ENCODE measurements at places on chromosomes 1 and 21.

DNA sequence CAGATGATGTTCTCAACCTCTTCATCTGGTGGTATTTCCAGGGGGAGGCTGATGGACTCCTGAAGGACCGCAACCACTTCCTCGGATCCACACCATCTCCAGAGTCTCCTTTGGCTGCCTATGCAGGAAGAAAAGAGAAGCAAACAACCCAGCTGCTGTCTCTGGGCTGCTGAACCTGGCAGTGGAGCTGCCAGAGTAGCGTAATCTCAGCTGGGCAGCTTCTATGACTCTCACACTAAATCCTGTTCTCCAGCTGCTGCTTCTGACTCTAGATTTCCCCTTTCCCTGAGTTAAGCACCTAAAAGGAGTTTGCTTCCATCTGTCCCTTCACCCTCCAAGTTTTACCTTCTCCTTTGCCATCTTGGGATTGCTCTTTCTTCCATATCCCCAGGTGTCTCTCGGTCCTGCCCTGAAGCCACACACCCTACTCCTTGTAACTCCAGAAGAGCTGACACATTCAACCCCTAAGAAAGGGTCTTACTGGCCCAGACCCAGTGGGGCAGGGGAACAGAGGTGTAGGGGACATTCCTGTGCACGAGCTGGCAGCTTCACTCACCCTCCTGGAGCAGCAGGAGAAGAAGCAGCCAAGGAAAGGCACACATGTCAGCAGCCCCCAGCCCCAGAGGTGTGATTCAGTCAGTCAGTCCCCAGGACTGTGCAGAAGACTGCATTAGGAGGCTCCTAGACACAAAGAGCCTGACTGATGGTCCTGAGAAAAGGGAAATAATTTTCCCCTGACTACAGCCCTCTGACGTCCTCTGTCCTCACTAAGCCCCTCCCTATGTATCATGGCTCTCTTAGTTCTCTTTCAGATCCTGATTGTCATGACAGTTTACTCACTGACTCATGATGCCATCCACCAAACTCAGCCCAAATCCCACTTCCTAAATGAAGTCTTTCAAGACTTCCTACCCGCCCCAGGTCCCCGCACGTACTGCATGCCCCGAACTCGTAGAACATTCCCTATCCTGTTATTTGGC, at the start of gene SLAMF9:
Gene SLAMF9 (minus strand): TSS at position 702 of the 980 bp plus-strand sequence. CDS start 100 bp downstream, at position 602.
- DNase-seq = no peak

GRCh38 chr1:38905985-38906384, 24.6 kb upstream of the GJA9 start:
- no peak for DNase-seq

- no peak for DNase-seq
Observed at GRCh38 chr1:58794585-58794984, 10.7 kb upstream of the JUN start.

DNA sequence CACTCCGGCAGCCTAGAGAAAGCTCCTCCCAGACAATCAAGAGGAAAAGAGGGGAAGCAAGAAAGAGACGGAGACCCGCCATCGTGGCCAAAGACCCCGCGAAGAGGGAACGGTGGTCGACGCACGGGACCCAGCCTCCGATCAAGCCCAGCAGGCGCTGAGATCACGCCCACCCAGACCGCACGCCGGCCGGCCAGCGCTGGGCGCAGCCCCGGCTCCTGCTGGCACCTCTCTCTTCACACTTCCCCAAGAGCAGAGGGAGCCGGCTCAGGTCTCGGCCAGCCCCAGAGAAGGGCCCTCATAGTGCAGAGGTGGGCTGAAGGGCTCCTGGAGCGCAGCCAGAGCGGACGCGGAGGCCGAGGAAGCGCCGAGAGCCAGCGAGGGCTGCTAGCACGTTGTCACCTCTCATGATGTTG, 918.4 kb upstream of the ADAMTS5 start:
- DNase-seq = no peak

DNA sequence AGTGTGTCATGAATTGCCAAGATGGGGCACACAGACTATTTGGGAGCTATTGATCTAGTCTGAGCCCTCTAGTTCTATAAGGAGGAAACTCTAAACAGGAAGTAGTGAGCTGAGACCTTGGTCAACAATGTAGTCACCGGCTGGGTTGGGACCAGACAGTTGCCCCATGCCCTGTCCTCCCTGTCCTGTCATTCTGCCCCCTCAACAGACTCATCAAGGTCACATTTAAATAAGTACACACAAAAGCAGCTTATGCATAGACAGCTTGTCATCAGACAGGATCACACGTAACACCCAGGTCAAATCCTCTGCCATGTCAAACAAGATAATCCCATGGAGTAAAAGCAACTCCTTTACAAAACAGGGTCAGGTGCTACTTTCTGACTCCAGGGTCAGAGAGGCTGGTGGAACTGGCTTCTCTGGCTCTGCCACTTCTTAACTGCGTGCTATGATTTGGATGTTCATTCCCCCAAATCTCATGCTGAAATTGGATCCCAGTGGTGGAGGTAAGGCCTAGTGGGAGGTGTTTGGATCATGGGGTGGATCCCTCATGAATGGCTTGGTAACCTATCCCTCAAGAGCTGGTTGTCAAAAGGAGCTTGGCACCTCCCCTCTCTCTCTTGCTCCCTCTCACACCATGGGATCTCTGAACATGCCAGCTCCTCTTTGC, 128.9 kb downstream of the HIVEP3 start:
- DNase-seq = no peak

- DNase-seq = peak; percentile 85
Observed at GRCh38 chr1:201461645-201462441, 7.1 kb downstream of the PHLDA3 start.

DNA sequence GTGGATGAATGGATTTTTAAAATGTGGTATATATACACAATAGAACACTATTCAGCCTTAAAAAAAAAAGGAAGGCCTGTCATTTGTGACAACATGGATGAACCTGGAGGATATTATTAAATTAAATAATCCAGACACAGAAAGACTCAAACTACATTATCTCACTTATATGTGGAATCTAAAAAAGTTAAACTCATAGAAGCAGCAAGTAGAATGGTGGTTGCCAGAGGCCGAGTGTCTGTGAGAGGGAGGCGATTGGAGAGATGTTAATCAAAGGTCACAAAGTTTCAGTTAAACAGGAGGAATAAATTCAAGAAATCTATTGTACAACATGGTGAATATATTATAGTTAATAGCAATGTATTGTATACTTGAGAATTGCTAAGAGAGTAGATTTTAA, 39.7 kb downstream of the ZC3H11B start:
- no peak for DNase-seq

- no peak for DNase-seq
Observed at GRCh38 chr1:235954306-235955283, 87.9 kb upstream of the LYST start.
